ENCODE measurements at places on chromosomes 16 and 17.

DNA sequence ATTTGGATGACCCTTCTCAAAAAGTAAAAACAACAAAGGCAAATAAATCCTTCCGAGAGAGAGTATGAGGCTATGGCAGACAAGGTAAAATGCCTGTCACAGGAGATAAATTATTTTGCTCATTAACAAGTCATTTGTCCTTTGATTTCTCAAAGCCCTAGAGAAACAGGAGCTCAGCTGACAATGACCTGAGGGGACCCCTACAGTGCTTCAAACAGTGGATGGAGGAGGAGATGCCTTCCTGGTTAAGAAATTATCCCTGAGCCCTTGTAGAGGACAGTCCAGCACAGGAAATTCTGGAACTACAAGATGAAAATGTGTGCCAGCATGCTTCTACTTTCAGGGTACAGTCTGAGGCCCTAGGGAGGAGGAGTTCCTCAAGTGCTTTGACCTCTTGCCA lies 24.0 kb upstream of the RHBDL3 start:
- no peak for DNase-seq

DNA sequence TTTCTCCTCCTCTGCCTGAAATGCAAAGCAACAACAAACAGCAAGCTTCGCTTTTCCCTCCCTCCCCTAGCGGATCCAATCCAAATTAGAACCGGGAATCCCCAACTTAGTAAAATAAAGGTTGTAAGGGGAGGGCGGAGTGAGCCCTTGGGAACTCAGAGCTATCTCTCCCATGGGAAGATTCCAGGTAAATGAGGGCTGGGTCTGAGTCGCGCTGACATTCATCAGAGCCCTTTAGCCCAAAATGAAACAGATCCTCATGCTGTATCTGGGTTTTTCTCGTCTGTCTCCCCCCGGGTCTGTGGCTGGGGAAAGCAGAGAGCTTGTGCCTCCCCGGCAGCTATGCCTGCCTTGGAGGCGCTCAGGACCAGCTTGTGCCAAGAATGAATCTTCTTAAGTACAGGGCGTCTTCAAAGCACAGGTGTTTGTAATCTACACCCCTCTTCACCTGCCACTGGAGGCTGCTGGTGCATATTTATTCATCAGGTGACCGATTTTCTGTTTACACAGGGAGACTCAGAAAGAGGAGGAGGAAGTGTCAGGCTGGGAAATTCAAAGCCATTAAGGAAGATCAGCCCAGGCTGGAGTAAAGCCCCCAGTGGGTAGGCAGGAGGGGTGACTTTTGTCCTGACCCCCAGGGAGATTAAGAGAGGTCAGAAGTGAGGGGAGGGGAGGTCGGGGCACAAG lies 55.0 kb upstream of the GSE1 start:
- peak; percentile 43 for DNase-seq

DNA sequence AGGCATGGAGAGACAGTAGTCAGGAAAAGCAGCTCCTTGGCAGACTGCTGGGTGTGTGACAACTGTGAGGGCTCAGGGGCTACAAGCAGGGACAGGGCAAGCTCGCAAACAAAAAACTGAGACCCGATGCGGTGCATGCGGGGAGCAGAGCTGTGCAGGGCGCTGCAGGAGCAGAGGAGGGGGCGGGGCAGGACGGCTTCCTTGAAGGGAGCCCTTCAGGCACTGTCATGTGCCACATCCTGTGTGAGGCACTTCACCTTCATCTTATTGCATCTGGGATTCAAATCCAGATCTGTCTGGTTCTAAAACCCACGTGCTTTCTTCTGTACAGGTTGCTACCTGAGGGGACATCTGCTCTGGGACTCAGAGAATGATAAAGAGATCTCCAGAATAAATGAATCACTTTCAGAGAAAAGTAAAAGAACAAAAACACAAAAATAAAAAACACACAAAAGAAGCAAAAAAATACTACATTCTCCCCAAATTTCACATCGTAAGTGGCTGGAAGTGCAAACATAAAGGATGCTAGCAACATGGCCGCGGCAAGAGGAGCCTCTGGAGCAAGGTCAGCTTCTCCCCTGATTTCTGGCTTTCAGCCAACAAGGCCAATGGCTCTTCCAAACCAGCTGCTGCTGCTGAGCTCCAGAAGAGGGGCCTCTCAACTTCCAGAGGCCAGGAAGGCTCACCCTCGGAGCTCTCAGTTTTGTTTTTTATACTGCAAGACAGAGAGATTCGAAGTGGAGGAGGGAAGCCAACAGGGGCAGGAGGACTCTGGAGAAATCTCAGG lies 14.2 kb downstream of the LYRM9 start:
- DNase-seq, result no peak

- no peak for DNase-seq
Observed at GRCh38 chr16:70396246-70396904, 42.5 kb downstream of the ST3GAL2 start.

DNA sequence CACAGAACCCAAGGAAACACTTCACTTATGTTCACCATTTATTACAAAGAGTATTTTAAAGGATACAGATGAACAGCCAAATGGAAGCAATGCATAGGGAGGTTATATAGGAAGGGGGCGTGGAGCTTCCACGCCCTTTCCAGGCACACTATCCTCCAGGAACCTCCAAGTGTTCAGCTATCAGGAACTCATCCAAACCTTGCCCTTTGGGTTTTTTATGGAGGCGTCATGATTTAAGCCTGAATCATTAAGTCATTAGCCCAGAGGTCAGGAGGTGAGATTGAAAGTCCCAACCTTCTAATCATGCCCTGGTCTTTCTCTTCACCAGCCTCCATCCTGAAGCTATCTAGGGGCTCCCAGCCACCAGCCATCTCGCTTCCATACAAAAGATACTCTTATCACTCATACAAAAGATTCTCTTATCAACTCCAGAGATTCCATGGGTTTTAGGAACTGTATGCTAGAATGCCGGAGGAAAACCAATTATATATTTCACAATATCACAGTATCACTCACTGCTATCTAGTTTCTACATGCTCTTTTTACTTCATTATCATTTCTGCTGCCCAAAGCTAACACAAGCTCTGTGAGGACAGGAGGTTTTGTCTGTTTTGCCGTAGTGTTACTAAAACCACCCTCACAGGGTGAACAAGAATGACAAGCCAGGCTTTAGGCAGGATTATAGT lies 213.4 kb downstream of the SLC39A11 start:
- no peak for DNase-seq

- DNase-seq, result peak; percentile 12
Observed at GRCh38 chr17:61480414-61480807, 28.2 kb downstream of the TBX4 start.

GRCh38 chr17:82021107-82021899 lies 1.4 kb downstream of the CENPX start:
- DNase-seq, result peak; percentile 87

- no peak for DNase-seq
Observed at GRCh38 chr17:68302066-68302564, 10.8 kb downstream of the ARSG start.

DNA sequence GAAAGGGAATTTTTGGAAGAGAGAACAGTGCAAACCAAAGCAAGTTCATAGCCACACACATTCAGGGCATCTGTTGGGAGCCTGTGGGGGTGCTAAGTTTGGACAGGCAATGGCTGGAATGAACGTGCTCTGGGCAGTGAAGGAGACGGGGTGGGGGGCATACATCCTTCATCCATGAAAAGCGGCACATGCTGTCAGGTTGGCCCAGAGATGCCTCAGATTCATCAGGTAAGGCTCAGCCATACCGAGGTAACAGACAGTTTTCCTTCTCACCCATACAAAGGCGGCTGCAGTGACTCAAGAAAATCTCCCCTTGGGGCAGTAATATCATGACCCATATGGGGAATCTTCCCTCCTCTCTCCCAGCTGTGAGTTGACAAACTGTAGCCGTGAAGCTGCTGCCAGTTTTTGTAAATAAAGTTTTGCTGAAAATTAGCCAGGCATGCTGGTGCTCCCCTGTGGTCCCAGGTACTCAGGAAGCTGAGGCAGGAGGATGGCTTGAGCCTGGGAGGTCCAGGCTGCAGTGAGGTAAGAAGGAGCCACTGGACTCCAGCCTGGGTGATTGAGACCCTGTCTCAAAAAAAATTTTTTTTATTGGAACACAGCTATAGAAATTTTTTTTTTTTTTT lies 9.2 kb upstream of the UBALD2 start:
- DNase-seq, result no peak

DNA sequence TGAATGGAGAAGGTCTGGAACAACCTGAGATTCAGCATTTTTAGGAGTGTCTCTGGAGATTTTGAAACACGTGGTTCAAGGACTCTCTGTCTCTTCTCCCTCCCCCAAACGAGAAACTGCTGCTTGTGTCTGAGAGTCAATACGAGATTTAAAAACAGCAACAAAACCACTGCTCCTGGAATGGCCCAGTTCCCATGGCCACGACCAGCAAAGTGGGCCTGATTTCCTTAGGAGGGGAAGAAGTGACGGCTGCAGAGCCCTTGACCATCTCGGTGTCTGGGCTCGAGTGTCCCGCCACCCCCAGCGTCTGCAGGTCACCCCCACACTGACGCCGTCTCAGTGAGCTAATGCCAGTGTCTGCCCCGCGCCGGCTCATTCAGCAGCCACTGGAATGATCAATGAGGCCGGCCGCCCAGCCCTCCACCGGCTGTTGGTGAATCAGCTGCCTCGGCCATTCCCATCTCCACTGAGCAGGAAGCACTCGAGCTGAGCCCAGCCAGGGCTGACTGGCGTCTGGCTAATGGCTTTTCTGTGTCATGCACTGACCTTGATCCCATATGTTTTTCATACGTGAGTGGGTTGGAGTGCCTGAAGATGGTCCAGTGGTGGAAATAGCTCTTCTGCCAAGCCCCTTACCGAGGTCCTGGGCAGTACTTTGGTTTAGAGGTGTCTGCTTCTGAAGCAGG lies 151.8 kb downstream of the PITPNC1 start:
- peak; percentile 47 for DNase-seq

DNA sequence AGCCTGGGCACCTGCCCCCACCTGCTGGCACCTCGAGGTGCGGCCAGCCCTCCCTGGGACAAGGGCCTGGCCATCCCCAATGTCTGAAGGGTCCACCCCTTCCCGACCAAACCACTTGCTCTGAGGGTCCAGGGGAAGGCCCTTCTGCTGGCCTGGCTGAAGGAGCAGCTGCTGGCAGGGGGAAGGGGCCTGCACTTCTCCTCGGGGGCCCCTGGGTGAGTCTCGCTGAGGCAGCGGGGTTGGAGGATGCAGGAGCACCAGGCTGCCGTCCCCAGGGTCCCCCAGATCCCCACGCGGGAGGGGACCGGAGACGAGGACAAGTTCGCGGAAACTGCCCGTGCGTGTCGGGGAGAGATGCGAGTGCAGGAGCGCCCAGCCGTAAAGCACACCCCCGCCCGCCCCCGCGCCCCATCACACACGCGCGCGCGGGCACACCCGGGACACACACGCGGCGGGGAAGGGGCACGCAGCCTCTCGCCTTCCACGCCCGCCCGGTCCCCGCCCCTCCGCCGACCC lies 725 bp upstream of the CACNA1H start:
- DNase-seq, result no peak

- peak; percentile 85 for DNase-seq
Observed at GRCh38 chr17:81419319-81419885, 24.1 kb downstream of the BAHCC1 start.

DNA sequence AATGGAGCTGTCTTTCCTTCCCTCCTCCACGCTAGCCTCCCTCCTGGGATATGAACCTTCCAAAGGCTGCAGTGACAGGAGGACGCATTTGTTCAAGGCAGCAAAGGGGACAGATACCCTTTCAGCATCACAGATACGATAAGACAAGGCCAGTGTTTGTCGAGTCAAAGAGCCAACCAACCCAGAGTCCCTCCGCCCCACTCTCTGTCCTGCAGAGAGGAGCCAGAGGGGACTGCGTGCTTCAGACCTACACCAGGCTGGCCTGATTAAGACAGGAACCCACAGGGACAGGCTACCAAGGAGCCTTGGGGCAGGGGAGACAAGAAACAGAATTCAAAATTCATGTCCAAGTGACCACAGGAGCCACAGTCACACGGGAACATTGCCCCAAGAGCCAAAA lies 72.6 kb upstream of the CDH5 start:
- DNase-seq, result no peak

DNA sequence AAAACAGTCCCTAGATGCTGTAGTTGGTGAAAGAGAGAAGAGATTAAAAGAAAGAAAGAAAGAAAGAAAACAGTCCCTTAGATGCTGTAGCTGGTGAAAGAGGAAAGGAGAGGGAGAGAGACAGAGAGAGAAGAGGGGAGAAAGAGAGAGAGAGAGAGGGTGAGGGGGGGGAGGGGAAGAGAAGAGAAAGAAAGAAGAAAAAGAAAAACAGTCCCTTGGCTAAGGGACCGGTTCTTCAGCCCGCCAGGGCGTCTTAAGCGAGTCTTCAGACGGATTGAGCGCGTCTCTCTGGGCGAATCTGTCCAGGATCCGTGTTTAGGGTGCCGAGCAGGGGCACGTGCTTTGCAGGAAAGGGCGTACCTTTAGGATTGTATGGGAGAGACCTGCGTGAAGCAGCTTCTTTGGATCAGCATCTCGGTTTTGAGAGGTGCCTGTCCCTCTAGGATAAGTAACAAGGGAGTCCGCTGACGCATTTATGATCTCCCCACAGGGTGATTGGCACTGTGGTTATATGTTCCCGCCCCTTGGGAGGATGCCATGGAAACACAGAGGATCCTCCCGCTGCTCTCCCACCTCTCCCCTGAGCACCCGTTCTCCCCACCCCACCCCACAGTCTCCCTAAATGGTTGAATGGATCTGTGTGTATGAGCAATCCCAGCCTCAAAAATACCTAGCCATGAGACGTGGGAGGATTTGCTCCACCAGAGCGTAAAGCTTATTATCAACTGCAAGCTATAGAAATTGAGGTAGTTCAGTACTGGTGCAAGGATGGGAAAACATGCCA lies 16.7 kb downstream of the GNGT2 start:
- peak; percentile 49 for DNase-seq

- DNase-seq, result no peak
Observed at GRCh38 chr16:28130099-28131088, 66.9 kb upstream of the GSG1L start.

GRCh38 chr16:68715471-68715870 lies 21.6 kb upstream of the CDH1 start:
- DNase-seq, result no peak

DNA sequence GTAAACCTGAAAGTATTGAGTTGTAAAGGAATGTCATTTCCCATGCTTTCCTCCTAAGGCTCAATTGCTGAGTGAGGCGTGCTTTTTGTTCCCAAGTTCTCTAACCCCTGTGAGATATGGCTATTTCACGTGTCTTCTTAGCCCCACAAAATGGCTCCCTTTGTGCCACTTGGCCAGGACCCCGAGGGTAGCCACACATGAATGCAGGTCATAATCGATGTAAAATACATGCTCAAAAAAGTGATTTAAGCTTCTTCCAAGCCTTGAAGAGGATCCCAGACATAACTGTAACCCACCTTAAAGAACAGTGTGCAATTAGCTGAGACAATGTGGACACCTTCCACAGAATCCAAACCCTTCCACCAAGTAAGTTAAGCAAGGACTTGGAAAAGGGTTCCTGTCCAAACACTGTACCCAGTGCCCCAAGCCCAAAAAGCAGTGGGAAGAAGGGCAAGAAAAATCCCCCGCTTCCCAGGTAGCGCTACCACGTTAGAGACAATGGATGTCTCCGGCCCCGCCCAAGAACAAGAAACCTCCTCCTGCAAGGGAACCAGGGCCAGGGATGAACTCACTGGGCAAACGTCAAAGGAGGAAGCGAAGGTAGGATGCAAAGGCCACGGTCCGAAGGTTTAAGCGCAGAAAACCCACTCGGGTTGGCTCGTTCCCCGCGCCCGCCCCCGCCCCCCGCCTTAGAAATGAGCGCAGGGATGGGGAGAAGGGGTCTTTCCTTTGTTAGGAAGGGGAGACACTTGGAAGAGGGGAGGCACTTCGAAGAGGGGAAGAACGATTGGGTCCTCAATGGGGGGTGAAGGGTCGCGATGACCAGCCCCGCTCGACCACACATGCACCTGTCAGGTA lies 1.2 kb downstream of the JPT1 start:
- DNase-seq, result no peak

- DNase-seq, result no peak
Observed at GRCh38 chr16:67814567-67814966, 7.9 kb downstream of the TSNAXIP1 start.
